ENCODE measurements at places on chromosomes 6 and 20. TPM values are rescaled to one million over a fixed set of nuclear protein-coding genes. Genes with fewer than 3 reads are reported as not detected.

Gene DEFB110
- not detected for total RNA-seq

Gene LY6G6C
- total RNA-seq: not detected

Gene EBF4
- 0.73 TPM for total RNA-seq

Gene PI3
- not detected for total RNA-seq

Gene VEGFA
- total RNA-seq: 17.0 TPM
